ENCODE measurements at places on chromosomes 1 and 21.

DNA sequence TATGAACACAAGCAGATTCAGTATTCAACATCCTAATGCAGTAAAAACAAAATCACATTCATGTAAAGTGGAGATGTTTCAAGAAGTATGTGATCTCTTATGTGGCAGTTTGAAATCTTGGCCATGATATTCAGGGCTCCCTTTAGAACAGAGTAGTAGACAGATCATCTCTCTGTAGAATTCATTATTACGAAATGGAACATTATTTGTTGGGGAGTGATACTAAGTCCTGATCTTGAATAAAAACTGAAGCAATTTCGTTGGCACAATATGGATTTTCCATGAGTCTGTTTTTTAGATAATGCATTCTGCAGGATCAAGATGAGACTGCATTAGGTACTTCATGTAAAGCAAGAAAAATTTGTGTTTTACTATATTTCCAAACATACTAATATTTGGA lies 264.4 kb upstream of the NRIP1 start:
- no peak for DNase-seq

- DNase-seq, result no peak
Measured at GRCh38 chr1:163039707-163040093, 29.5 kb upstream of the RGS4 start.

DNA sequence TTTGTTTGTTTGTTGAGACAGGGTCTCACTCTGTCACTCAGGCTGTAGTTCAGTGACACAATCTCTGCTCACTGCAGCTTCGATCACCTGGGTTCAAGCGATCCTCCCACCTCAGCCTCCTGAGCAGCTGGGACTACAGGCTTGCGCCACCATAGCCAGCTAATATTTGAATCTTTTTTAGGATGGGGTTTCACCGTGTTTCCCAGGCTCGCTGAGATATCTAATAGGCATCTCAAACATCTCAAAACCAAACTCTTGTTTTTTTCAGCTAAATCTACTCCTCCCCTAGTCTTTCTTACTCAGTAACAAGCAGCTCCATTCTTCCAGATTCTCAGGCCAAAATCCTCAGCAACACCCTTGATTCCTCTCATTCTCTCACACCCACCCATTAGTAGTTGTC lies 22.0 kb upstream of the SRRM1 start:
- no peak for DNase-seq

GRCh38 chr1:244339073-244339692 lies 112.5 kb downstream of the ADSS2 start:
- no peak for DNase-seq

DNA sequence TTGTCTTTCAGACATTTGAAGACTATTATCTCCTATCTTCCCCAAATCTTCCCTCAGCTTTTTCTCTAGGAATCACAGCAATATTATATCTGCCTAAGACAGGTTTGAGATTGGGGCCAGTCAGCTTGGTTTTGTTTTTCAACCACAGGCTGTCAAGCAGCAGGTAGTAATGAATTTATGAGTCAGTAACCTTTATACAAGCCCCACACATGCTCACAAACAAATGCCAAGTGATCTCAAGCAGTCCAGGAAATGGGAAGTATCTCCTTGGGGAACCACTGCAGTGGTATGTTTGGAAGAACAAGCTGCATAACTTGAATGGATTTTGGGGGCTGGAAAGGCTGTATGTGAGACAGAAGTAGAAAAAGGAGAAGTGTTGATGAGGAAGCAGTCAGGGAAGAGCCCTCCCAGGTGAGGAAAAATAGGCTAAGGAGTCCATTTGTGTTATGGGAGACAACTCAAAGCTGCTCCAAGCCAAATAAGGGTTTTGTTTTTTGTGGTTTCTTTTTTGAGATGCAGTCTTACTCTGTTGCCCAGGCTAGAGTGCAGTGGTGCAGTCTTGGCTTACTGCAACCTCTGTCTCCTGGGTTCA lies 2.1 kb downstream of the DHDDS start:
- DNase-seq, result no peak

DNA sequence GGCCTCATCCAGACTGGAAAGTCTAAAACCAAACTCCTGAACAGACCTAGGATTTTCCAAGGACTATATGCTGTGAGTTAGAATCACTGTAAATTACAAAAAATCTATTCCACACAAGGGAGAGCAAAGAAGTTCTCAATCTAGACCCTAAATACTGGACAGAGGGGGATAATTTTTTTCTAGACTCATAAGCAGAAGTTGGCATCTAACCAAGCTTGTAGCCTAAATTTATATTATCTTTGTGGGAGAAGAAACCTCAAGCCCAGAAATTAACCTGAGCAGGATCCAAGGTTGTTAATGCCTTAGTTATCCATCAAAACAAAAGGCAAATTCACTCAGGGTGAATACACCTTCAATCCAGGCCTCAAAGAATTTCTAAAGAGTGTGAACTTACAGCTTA lies 290.2 kb downstream of the SMYD3 start:
- no peak for DNase-seq

GRCh38 chr1:2881556-2881955 lies 80.1 kb upstream of the TTC34 start:
- DNase-seq, result no peak

GRCh38 chr1:93607814-93608186 lies 73.8 kb downstream of the BCAR3 start:
- DNase-seq, result peak; percentile 69
